ENCODE measurements at places on chromosomes 1 and 21.

DNA sequence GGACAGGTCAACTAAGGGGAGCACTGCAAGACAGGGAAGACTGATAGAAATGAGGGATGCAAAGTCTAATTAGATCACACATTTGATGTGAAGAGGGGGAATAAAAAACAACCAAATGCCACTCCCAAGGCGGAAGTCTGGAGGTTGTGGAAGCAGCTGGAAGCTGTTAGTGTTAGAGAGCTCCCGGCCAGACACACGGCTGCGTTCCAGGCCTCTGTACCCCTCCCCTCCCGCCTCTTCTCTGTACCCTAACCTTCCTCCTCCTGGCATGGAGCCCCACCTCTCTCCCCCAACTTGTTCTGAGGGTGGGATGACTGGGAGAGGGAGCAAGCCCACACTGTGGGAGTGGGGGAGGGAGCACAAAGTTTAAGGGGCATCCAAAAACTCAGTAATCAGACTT, 67.0 kb downstream of the PLEKHA6 start:
- no peak for DNase-seq

- DNase-seq: no peak
Measured at GRCh38 chr1:65316233-65316632, 6.9 kb downstream of the DNAJC6 start.

- no peak for DNase-seq
Measured at GRCh38 chr1:16145662-16146278, 10.1 kb downstream of the EPHA2 start.

GRCh38 chr1:12076425-12077005, 13.4 kb downstream of the TNFRSF8 start:
- no peak for DNase-seq

- no peak for DNase-seq
Measured at GRCh38 chr1:243379706-243380105, 123.9 kb downstream of the SDCCAG8 start.

Data from MV-4-11 (cell line).